ENCODE measurements at places on chromosomes 11 and 22.

GRCh38 chr11:134613646-134614045, 201.6 kb upstream of the B3GAT1 start:
- no peaks in the 10 kb centered on the region for H3K4me1 ChIP-seq
- H3K36me3 ChIP-seq, result peaks cover 3% of the 10 kb centered on the region
- no peak for DNase-seq
- no peak overlapping the region for H3K4me3 ChIP-seq

- no peak overlapping the region for H3K27ac ChIP-seq
- H3K4me3 ChIP-seq, result no peak overlapping the region
- H3K36me3 ChIP-seq, result peaks cover 19% of the 10 kb centered on the region
- DNase-seq, result no peak
Observed at GRCh38 chr22:31870890-31871289, 73.4 kb upstream of the YWHAH start.

DNA sequence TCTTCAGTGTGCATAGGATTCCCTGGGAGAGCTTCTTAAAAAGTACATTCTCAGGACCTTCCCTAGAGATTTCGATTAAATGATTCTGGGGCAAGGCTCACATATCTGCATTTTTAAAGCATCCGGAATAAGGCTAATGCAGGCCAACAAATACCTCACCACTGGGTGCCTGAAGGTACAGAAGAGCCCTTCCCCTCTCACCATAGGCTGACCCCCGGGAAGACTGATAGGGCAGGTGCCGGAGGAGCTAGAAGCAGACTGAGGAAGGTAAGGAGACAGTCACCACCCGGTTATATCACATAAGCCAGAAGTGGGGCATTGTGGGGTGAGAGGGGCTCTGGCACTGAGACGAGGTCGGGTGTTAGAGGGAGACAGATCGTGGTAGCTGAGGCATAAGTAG, 1059.3 kb downstream of the NTM start:
- H3K27me3 ChIP-seq, result peaks cover 3% of the 10 kb centered on the region
- no peak overlapping the region for H3K27ac ChIP-seq
- DNase-seq, result no peak
- no peaks in the 10 kb centered on the region for H3K36me3 ChIP-seq
- no peak overlapping the region for H3K4me3 ChIP-seq

GRCh38 chr22:21632237-21632895, at the start of gene CCDC116:
Gene CCDC116, plus strand, starts transcription at chr22:21632760. Its CDS starts 422 bp downstream, at chr22:21633182.
- peaks cover 5% of the 10 kb centered on the region for H3K27me3 ChIP-seq
- no peak within 1 kb of the TSS for H3K4me3 ChIP-seq
- peaks cover 7% of the 10 kb centered on the region for H3K36me3 ChIP-seq
- H3K27ac ChIP-seq, result no peak within 1 kb of the TSS
- DNase-seq, result no peak
- no peaks in the 10 kb centered on the region for H3K4me1 ChIP-seq

GRCh38 chr11:110471371-110471770, 41.6 kb downstream of the FDX1 start:
- no peaks in the 10 kb centered on the region for H3K36me3 ChIP-seq
- no peaks in the 10 kb centered on the region for H3K27me3 ChIP-seq
- no peak overlapping the region for H3K27ac ChIP-seq
- no peak overlapping the region for H3K4me3 ChIP-seq

DNA sequence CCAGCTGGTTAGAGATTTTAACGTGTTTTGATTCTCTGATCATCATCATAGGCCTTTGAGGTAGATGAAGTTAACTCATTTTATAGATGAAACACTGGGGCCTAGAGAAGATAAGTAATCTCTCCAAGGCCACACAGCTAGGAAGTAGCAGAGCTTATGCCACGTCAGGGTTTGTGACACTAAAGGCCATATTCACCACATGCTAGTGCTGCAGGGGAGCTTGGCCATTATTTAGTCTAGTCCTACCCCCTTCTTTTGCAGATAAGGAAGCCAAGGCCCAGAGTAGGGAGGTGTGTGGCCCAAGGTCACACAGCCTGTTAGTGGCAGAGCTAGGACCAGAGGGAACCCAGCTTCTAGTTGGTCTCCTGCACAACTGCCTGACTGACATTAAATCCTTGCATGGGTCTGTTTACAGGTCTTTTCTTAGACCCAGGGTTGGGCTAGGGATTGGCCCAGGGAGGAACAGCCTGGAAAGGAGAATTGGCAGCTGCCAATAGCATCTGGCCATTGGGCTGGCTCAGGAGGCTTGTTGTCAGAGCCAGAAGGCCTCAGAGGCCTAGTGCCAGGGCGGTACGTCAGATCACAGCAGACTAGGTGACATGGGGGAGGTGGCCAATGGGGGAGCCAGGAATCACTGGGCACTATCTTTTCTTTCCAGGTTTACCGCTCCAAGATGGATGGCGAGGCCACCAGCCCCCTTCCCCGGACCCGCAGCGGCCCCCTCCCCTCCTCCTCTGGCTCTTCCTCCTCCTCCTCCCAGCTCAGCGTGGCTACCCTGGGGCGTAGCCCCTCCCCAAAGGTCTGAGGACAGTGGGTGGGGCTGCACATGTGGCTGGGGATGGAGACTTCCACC, 36.0 kb downstream of the PHLDB1 start:
- no peak for DNase-seq
- H3K4me3 ChIP-seq, result no peak overlapping the region
- peaks cover 5% of the 10 kb centered on the region for H3K4me1 ChIP-seq
- H3K27ac ChIP-seq, result no peak overlapping the region
- peaks cover 19% of the 10 kb centered on the region for H3K36me3 ChIP-seq
- peaks cover 6% of the 10 kb centered on the region for H3K27me3 ChIP-seq

GRCh38 chr11:84819128-84819527, 808.0 kb downstream of the DLG2 start:
- no peak overlapping the region for H3K4me3 ChIP-seq
- H3K27me3 ChIP-seq, result peaks cover 1% of the 10 kb centered on the region
- no peaks in the 10 kb centered on the region for H3K36me3 ChIP-seq
- H3K4me1 ChIP-seq, result peaks cover 9% of the 10 kb centered on the region

DNA sequence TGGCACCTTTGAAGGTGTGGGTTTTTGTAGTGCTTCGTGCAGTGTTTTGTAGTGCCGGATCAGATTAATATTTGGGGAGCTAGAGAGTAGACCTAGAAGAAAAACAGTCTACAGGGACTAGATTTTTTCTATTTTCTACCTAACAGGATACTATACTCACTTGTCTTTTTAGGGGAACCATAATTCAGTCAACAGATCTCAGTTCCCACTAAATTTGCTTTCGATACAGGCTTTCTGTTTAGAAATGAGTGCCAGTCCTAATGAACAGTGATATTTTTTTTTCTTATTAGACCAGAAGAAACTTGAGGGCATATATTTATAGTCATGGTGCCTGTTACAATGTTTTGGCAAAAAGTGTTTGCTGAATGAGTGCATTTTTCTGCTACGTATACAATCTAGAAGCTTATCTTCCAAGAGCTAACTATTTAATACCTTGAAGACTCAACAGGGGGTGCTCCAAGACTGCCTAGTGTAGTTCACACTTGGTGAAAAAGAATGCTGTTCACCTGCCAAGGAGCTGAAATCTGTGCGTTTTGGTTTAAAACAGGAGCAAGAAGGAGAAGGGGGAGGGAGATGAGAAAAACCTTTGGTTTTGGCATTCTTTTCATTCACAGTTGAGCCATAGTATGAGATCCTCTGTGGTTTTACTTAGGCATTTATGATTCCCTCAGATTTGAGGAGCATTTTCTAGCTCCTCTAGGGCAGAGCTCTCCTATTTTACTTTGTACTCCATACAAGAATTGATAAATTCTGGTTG, 44.9 kb upstream of the VSTM5 start:
- no peak overlapping the region for H3K27ac ChIP-seq
- no peak overlapping the region for H3K4me3 ChIP-seq
- H3K27me3 ChIP-seq, result peaks cover 1% of the 10 kb centered on the region
- peak; percentile 32 for DNase-seq
- no peaks in the 10 kb centered on the region for H3K4me1 ChIP-seq
- H3K36me3 ChIP-seq, result peaks cover 3% of the 10 kb centered on the region

DNA sequence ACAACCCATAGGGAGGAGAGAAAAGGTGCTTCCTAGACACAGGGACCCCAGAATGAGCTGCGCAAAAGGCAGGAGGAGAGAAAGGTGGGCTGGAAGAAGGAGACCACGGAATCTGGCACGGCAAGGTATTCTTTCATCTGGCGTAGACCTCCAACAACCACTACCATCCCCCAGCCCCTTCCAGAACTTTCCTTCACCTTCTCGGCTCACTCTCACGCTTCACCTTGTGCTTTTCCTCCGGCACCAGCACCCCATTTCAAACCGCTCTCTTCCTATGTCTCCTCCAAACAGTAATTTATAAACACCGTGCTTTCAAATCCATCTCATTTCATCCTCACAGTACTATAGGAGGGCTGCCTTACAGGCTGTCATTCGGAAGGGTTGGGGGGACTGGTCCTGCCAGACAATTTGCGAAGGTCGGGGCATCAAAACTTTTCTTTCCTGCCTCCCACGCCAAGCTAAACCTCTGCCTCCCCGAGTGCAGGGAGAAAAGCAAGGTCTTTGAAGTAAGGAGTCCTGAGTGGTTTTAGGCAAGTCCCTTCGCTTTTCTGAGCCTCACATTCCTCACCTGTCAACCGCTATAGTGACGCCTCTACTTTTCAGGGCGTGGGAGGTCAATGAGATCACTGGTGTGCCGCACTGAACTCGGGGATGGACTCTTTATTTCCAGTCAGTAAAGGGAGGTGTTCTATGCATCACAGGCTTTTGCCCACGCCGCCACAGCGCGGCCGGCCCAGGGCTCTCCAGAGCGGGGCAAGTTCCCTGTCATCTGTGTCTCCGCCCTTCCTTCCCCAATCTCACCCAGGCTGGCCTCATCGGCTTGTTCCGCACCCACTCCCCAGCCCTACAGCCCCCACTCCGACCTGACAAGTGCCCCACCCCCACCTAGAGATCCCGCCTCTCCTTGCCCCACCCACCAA, 800 bp downstream of the KCTD21 start:
- H3K27me3 ChIP-seq, result peaks cover 5% of the 10 kb centered on the region
- peak overlapping the region; percentile 57 for H3K27ac ChIP-seq
- peaks cover 28% of the 10 kb centered on the region for H3K4me1 ChIP-seq
- H3K4me3 ChIP-seq, result peak overlapping the region; percentile 99
- H3K36me3 ChIP-seq, result peaks cover 6% of the 10 kb centered on the region
- no peak for DNase-seq

- no peak overlapping the region for H3K4me3 ChIP-seq
- H3K36me3 ChIP-seq, result no peaks in the 10 kb centered on the region
- H3K4me1 ChIP-seq, result no peaks in the 10 kb centered on the region
- H3K27ac ChIP-seq, result no peak overlapping the region
Observed at GRCh38 chr22:33321466-33321865, 263.3 kb upstream of the SYN3 start.

GRCh38 chr11:112339566-112339965, 78.9 kb upstream of the PLET1 start:
- no peak for DNase-seq
- peaks cover 10% of the 10 kb centered on the region for H3K27me3 ChIP-seq
- no peak overlapping the region for H3K4me3 ChIP-seq
- H3K4me1 ChIP-seq, result no peaks in the 10 kb centered on the region
- H3K36me3 ChIP-seq, result peaks cover 9% of the 10 kb centered on the region

DNA sequence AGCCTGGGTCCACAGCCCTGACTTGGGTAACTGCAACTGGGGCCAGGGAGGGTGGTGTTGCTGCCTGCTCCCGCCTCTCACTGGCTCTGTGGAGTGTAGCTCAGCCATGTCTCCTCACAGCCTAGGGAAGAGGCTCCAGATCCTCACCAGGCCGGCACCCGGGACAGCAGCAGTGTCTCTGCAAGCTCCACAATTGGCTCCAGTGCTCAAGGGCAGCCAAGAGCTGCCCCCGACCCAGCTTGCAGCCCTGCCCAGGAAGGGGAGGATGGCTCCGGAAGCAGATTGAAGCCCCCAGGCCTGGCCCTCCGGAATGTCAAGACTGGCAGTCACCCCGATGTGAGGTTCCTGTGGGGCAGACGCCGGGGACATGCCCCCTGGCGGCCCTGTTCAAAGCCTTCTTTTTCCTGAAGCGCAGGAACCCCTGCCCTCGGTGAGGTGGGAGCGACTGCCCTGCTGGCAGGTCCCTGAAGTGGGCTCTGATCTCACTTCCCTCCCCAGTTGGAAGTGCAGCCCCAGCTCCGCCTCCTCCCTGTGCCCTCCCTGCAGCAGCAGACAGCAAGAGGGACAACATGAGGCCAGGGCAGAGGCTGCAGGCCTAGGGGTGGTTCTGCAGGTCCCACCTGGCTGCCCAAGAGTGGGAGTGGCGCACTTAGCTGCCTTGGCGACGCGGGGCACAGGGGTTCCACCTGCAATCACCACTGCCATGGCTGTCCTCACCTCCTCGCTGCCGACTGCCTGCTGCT, 816.2 kb upstream of the LUZP2 start:
- no peaks in the 10 kb centered on the region for H3K36me3 ChIP-seq
- H3K27ac ChIP-seq, result no peak overlapping the region
- no peak overlapping the region for H3K4me3 ChIP-seq
- no peaks in the 10 kb centered on the region for H3K27me3 ChIP-seq
- H3K4me1 ChIP-seq, result no peaks in the 10 kb centered on the region

GRCh38 chr11:130600139-130600538, 151.7 kb downstream of the ADAMTS15 start:
- H3K27me3 ChIP-seq, result peaks cover 5% of the 10 kb centered on the region
- peaks cover 12% of the 10 kb centered on the region for H3K4me1 ChIP-seq
- no peaks in the 10 kb centered on the region for H3K36me3 ChIP-seq
- no peak overlapping the region for H3K4me3 ChIP-seq
- no peak for DNase-seq
- no peak overlapping the region for H3K27ac ChIP-seq

DNA sequence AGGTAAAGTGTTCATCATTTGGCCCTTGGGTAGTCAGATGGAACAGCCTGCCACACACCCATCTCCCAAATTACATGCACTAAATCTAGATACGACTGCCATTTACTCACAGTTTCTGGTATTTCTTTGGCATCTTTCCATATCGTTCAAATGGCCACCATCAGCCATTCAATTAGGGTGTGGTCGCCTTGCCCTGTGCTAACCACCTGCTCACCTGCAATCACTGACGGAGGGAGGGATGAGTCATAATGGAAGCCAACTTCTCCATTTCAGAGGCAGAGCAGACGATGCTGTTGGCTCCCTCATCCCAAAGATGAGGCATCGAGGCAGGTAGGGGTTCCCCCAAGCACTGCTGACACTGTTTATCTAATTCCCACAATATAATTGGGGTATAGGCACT, 14.6 kb downstream of the MS4A6A start:
- H3K4me1 ChIP-seq, result no peaks in the 10 kb centered on the region
- no peaks in the 10 kb centered on the region for H3K27me3 ChIP-seq
- H3K36me3 ChIP-seq, result no peaks in the 10 kb centered on the region
- H3K27ac ChIP-seq, result no peak overlapping the region

DNA sequence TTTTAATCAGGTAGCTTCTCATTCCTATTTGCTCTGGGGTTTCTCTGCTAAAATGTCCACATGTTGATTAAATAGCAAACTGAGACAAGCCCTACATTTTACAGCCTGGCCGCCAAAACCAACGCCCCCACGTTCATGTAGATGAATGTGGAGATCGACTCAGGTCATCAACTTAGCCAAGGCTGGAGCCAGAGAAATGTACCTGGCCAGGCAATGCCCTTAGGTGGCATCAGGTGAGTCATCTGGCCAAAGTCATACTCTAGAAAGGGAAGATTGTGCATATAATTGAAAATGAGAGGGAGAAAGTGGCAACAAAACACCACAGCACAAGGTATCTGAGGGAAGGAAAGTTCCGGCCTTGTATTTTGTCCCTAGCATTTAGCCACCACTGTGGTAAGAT, 37.1 kb upstream of the CCDC89 start:
- no peak overlapping the region for H3K4me3 ChIP-seq
- no peaks in the 10 kb centered on the region for H3K36me3 ChIP-seq
- H3K27ac ChIP-seq, result no peak overlapping the region
- H3K4me1 ChIP-seq, result peaks cover 38% of the 10 kb centered on the region
- no peak for DNase-seq
- H3K27me3 ChIP-seq, result no peaks in the 10 kb centered on the region

- no peak for DNase-seq
- H3K27me3 ChIP-seq, result peaks cover 7% of the 10 kb centered on the region
- H3K4me3 ChIP-seq, result no peak overlapping the region
- peaks cover 14% of the 10 kb centered on the region for H3K4me1 ChIP-seq
- H3K27ac ChIP-seq, result no peak overlapping the region
Observed at GRCh38 chr22:21047730-21048129, 2.0 kb downstream of the LRRC74B start.
